HuH-7 (cell line): ENCODE measurements at places on chromosomes 5 and 9.

DNA sequence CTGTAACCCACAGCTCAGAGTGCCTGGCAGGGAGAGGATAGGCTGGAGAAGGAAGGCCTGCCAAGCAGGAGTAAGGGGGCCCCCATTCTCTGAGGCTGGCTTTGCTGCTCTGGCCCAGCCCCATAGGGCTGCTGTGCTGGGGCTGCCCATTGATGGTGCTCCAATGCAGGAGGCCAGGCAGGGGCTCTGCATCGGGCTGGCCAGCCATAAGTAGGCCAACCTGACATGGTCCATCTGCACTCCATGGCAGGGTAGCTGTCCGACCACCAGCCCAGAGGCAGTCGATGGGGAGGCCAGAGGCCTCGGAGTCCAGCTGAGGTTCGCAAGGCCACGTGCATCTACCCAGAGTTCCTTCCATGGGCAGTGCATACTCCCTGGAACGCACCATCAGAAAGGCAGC is 75.0 kb upstream of the PITX1 start:
- DNase-seq: no peak

- no peak for DNase-seq
Observed at GRCh38 chr9:77210116-77210515, 32.8 kb downstream of the VPS13A start.

DNA sequence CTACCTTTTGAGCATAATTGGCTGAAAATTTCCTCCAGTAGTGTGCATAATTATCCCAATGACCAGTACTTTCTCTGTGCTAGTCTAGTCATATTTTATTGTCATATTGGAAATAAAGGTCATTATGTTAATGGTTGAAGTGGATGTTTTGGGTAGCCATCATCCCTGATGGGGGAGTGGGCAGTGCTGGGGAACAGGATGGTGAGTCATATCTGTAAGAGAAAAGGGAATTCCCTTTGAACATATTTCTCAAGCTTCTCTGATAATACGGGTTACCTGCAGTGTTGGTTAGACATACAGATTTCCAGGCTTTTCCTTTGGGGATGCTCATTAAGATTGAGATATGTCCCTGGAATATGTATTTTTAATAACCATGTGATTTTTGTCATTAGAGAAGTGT is 33.3 kb upstream of the SPATA31D4 start:
- DNase-seq: no peak

DNA sequence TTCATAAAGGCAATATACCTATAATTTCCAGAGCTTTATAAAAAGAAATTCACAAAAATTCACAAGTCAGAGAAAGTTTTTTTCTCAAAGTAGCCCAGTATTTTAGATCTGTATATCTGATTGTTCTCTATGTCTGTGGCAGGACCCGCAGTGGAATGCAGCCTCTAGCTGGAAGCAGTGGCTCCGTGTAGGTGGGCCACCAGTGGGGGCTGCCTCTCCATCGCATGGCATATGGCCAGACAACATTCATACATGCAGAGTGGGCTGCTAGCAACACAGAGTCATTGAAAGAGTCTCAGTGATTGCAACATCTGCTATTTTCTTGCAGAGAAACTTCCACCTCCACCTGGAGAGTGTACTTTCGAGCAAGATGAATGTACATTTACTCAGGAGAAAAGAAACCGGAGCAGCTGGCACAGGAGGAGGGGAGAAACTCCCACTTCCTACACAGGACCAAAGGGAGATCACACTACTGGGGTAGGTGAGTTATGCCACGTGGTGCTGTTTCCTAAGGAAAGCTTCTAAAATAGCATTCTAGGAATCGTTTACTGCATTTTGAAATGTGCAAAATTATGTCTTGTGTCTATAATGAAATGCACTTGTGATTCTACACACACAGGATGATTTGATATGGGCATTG is 88.5 kb upstream of the SMC5 start:
- no peak for DNase-seq

- DNase-seq: no peak
Observed at GRCh38 chr9:36336131-36336907, 63.8 kb downstream of the RNF38 start.

DNA sequence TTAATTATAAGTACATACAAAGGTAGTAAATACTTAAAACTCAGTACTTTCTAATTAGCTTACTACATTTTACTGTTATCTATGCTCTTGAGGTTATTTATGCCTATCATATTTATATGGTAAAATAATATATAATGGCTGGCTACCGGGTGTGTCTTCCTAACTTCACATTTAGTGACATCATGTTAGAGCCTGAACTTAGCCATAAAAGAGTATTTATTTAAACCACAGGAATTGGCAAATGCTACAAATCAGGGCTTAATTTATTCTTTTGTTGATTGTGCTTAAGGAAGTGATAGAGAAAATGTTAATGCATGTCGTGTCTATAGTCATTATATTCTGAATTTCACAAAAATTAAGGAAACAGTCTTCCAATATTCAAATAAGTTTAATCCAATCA is 73.1 kb downstream of the NDUFAF2 start:
- DNase-seq: no peak

DNA sequence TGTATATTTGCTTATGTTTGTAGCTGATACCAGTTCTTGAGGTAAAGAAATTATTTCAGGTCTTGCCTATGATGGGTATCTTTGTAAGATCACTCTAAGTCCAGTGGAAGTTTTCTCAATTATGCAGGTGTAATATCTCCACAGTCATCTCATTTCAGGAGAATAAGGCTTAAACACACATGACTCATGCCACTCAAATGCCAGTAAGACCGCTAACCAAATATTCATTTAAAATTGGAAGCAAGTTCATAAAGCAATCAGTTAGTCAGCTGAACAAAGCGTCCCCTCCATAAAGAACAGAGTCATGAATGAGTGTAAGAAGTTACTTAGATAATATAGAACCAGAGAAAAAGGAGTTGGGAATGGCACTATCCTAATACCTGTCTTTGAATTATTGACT is 248.7 kb downstream of the LURAP1L start:
- DNase-seq: no peak

DNA sequence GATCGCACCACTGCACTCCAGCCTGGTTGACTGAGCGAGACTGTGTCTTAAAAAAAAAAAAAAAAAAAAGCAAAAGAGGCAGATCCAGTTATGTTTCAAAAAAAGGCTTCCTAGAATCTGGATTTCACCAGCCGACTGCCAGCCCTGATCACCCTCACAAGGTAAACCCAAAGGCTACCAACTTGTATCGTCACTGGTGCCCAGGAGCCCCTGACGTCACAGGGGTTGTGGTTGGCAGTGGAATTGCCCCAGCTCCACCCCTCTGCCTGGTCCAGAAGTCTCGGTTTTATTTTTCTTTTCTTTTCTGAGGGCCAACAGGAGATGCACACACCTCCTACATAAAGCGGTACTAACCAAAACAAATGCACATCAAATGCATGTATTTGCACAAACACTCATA is 6.0 kb upstream of the LMX1B start:
- no peak for DNase-seq

DNA sequence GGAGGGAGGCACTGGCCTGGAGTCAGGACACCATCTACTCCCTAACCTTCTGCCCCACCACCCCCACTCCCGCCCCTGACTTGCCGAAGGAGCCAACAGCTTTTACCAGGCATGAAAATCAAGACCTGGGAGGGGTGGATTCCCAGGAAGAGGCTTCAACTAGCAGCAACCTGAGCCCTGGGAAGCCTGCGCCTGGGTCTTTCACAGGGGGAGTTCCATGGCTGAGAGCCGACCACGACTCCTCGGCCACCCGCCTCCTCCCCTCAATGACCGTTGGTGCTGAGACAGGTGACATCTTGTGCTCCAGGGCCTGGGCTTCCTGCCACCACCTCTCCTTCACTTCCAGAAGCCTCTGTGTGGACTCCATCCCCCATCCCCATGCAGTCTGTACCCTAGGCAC is 37.1 kb downstream of the BARX1 start:
- no peak for DNase-seq

- DNase-seq: no peak
Observed at GRCh38 chr5:79849061-79849460, 142.0 kb downstream of the MTX3 start.

- peak; percentile 15 for DNase-seq
Observed at GRCh38 chr5:81371354-81371876, 22.5 kb downstream of the ACOT12 start.

DNA sequence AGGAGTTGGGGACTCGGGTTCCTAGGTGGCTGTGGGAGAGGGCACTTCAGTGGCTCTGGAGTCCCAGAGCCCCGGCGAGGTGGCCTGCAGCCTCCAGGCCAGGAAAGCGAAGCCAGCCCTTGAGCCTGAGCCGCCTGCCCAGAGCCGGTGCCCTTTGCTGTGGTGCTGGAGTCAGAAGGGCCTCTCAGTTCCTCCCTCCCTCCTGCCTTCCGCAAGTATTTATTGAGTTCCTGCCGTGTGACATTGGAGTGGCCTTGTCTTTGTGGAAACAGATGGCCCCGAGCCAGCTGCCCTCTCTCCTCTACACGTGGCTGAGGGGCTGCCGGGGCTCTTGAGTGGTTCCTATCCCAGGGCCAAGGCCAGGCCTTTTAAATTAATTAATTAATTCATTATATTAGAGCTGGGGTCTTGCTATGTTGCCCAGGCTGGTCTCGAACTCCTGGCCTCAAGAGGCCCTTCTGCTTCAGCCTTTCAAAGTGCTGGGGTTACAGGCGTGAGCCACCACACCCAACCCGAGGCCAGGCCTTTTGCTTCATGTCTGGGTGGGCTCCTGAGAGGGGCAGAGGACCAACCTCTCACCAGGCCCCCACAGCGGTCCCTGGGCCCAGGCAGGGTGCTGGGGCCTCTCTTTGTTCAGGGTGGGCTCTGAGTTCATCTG is 45.6 kb upstream of the IER5L start:
- no peak for DNase-seq

DNA sequence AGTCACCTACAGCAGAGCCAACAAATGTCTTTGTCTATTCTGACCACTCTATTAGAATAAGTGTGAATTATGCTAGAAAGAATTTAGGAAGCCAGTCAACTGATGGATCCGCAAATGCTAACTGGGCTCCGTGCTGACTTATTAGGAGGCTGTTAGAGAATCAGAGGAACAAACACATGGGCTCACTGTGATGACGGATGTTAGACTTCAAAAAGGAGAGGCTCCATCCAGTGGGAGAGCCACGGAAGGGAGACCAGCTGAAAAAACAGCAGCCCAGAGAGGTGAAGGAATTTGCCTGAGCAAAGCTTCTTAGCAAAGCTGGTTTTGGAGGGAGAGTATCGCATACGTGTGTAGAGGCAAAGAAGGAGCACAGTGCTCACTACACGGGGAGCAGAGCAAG is 5.8 kb upstream of the TGFBI start:
- no peak for DNase-seq

- no peak for DNase-seq
Observed at GRCh38 chr5:150780816-150781221, 2.3 kb downstream of the SMIM3 start.

- no peak for DNase-seq
Observed at GRCh38 chr5:98722188-98722587, 51.3 kb upstream of the RGMB start.

GRCh38 chr5:173456751-173457171 is 128.5 kb upstream of the STC2 start:
- DNase-seq: no peak

GRCh38 chr9:89593727-89594427 is 10.9 kb upstream of the GADD45G start:
- DNase-seq: peak; percentile 71

DNA sequence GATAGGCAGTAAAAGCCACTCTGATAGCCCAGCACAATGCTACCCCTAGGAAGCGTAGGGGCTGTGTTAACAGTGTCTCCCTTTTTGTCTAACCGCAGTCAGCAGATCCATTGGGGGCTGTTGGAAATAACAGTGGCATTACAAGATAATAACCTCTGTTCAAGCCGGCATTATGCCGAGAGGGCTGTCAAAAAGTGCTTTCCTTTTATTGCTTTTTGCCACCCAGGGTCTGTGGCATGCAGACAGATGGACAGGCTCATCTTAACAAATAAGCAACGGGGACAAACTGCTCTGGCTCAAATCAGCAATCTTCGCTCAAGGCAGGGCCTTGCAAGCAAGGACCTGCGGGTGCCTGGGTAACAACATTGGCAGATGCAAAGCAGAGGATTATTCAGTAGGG is 123.3 kb downstream of the TLR4 start:
- DNase-seq: no peak

- DNase-seq: no peak
Observed at GRCh38 chr5:139132515-139132914, 65.7 kb downstream of the SIL1 start.
